ENCODE measurements at places on chromosomes 13 and 19. TPM values are rescaled to one million over a fixed set of nuclear protein-coding genes. Genes with fewer than 3 reads are reported as not detected.
A peak's percentile ranks its signal among the peaks of the same experiment; 100 is the strongest.

DNA sequence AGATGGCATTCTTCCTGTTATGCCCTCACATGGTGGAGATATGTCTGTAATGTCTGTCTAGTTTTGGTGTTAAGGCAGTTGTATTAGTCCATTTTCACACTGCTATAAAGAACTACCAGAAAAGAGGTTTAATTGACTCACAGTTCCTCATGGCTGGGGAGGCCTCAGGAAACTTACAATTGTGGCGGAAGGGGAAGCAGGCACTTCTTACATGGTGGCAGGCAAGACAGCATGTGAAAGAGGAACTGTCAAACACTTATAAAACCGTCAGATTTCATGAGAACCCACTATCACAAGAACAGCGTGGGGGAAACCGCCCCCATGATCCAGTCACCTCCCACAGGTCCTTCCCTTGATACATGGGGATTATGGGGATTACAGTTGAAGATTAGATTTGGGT lies 3.2 kb downstream of the ZNF441 start:
- H3K27me3 ChIP-seq, result peaks cover 1% of the 10 kb centered on the region
- H3K36me3 ChIP-seq, result peaks cover 26% of the 10 kb centered on the region
- H3K4me1 ChIP-seq, result peaks cover 13% of the 10 kb centered on the region
- H3K4me3 ChIP-seq, result peak overlapping the region; percentile 28
- H3K27ac ChIP-seq, result no peak overlapping the region
- no peak for DNase-seq

DNA sequence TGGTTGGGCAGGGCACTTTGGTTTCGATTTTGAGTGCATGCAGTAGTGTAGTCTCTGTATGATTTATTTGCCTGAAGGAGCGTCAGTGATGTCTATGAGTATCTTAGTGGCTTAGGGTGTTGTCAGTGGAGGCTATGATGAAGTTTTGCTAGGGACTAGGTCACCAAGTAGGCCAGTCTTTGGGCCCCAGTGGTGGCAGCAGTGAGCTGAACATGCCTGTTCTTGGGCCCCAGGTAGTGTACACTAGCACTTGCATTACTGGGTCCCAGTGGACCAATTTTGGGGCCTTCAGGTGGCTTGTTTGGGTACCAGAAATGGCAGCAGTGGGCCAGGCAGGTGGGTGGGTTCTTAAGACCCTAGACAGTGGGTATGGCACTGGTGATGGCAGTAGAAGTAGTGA lies 598.7 kb upstream of the SPRY2 start:
- H3K27me3 ChIP-seq, result no peaks in the 10 kb centered on the region
- no peaks in the 10 kb centered on the region for H3K36me3 ChIP-seq
- no peak for DNase-seq
- H3K27ac ChIP-seq, result no peak overlapping the region

The NCCRP1 gene
- 22.6 TPM for total RNA-seq

The KCTD4 gene
- not detected for total RNA-seq

The UBL5 gene
- total RNA-seq, result 362 TPM

DNA sequence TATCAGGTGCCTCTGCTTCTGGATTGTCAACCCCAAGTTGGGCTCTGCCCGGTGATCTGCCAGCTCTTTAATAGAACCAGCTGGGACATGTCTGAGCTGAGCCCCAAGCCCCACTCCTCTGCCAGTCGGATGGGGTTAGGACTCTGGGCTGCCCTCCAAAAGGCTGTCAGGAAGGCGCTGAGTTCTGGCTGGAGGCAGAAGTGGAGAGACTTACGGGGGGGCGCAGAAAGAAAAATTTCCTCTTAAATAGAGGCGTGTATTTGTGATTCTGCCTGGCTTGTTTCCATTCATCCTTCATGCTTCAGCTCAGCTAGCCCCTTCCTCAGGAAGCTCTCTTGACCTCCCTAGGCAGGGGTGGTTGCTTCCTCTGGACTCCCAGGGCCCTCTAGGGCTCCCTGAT lies 985 bp upstream of the KCNK6 start:
- H3K36me3 ChIP-seq, result peaks cover 5% of the 10 kb centered on the region
- peak overlapping the region; percentile 21 for H3K27ac ChIP-seq
- H3K4me1 ChIP-seq, result peaks cover 3% of the 10 kb centered on the region
- H3K4me3 ChIP-seq, result peak overlapping the region; percentile 84
- peaks cover 56% of the 10 kb centered on the region for H3K27me3 ChIP-seq
- DNase-seq, result no peak

DNA sequence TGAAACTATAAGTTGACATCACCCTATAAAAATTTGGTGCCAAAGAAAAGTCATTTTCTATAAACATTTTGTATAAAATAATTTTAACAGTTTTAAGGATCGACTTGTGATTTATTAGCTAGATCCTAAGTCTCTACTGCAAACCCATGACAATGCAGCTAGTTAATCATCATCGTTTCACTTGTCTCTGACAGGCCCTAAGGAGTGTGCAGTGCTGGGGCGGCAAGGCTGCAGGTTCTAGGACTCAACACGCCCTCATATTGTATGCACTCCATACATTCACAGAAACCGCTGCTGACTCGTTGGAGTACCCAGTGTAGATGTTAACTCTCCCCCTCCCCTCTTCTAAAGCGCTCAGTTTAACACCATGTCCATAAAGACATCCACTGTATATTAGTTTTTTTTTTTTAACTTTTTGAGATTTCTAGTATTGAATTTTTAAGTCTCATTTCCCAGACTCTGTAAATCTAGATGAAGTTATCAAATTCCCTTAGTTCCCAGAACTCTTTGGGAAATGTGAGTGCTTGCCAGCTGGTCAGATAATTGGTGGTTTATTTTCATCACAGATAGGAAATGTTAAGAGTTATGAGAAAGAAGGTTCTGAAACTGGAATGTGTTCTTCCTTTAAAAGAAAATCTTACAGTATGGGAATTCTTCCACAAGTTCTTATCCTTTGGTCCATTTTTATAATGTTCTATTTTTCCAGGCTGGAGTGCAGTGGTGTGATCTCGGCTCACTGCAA lies 162.8 kb upstream of the RNF113B start:
- H3K27ac ChIP-seq, result no peak overlapping the region
- no peak overlapping the region for H3K4me3 ChIP-seq
- H3K27me3 ChIP-seq, result no peaks in the 10 kb centered on the region
- peaks cover 35% of the 10 kb centered on the region for H3K36me3 ChIP-seq
- DNase-seq, result no peak
- H3K4me1 ChIP-seq, result peaks cover 26% of the 10 kb centered on the region

GRCh38 chr19:35247526-35248309 lies 1.1 kb upstream of the LSR start:
- no peaks in the 10 kb centered on the region for H3K36me3 ChIP-seq
- DNase-seq, result peak; percentile 88
- peaks cover 13% of the 10 kb centered on the region for H3K4me1 ChIP-seq
- H3K27ac ChIP-seq, result peak overlapping the region; percentile 98

DNA sequence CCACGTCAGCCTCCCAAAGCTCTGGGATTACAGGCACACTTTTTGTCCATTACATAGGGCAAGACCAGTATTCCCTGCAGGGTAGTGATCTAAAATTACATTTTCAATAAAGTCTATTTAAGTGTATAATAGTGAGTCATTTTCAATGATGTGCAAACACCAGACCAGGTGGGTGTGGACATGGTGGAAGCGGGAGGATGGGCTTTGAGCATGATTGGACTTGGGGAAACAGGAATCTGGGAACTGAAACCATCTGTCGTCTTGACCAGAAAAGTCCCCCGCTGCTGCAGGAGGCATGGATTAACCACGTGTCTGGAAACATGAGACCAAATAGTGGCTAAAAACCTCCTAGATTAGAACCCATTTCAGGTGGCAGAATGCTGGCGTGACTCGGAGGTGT lies 4.9 kb downstream of the FXYD3 start:
- DNase-seq, result no peak
- peak overlapping the region; percentile 23 for H3K27ac ChIP-seq
- peaks cover 45% of the 10 kb centered on the region for H3K4me1 ChIP-seq
- H3K4me3 ChIP-seq, result no peak overlapping the region
- no peaks in the 10 kb centered on the region for H3K36me3 ChIP-seq

DNA sequence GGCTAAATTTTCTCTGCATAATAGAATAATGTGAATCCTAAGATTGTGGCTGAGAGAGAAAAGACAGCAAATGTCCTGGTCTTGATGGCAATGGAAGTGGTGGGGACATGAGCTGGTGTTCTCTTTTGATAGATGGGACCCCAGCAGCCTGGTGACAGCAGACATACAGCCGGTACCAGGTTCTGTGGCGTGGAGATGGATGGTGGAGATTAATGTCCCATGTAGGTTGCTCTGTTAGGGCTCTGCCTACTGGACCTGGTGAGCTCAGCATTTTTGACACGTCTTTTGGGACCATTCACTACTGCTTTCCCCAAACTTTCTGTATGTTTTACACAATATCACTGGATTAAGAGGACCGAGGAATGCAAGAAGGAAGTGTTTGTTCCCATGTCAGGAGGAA lies 8.2 kb upstream of the SIGLEC14 start:
- H3K27ac ChIP-seq, result no peak overlapping the region
- peaks cover 23% of the 10 kb centered on the region for H3K27me3 ChIP-seq
- no peak for DNase-seq

GRCh38 chr19:2711172-2711874 lies 8.8 kb upstream of the GNG7 start:
- no peaks in the 10 kb centered on the region for H3K4me1 ChIP-seq
- no peak overlapping the region for H3K27ac ChIP-seq
- peaks cover 6% of the 10 kb centered on the region for H3K36me3 ChIP-seq
- H3K4me3 ChIP-seq, result no peak overlapping the region
- H3K27me3 ChIP-seq, result peaks cover 15% of the 10 kb centered on the region
- DNase-seq, result no peak

The ITGBL1 gene
- total RNA-seq, result 0.14 TPM

GRCh38 chr13:51453207-51453958 lies 547 bp upstream of the INTS6 start:
- H3K36me3 ChIP-seq, result peaks cover 35% of the 10 kb centered on the region
- DNase-seq, result no peak
- peaks cover 4% of the 10 kb centered on the region for H3K27me3 ChIP-seq
- peak overlapping the region; percentile 99 for H3K27ac ChIP-seq
- H3K4me3 ChIP-seq, result peak overlapping the region; percentile 97
- H3K4me1 ChIP-seq, result peaks cover 10% of the 10 kb centered on the region

DNA sequence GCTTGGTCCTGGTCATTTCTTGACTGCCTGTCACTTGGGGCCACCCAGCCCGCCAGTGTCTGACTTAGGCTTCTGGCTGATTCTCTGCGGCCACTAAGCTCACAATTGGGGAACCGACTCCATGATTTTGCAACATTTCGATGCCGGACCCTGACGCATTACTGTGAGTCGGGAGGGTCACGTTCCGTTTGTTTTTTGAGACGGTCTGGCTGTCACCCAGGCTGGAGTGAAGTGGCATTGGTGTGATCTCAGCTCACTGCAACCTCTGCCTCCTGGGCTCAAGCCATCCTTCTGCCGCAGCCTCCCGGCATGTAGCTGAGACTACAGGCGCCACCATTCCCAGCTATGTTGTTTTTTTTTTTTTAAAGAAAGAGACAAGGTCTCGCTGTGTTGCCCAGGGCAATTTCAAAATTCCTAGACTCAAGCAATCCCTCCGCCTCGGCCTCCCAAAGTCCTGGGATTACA lies 3.2 kb upstream of the ADAT3 start:
- no peak overlapping the region for H3K27ac ChIP-seq
- peaks cover 18% of the 10 kb centered on the region for H3K4me1 ChIP-seq
- peaks cover 4% of the 10 kb centered on the region for H3K36me3 ChIP-seq
- no peak overlapping the region for H3K4me3 ChIP-seq
- H3K27me3 ChIP-seq, result no peaks in the 10 kb centered on the region

The ELANE gene
- not detected for total RNA-seq

- no peak overlapping the region for H3K27ac ChIP-seq
- H3K27me3 ChIP-seq, result no peaks in the 10 kb centered on the region
- no peak overlapping the region for H3K4me3 ChIP-seq
- H3K4me1 ChIP-seq, result no peaks in the 10 kb centered on the region
- no peak for DNase-seq
Observed at GRCh38 chr13:110484290-110485048, 77.1 kb downstream of the RAB20 start.

- DNase-seq, result no peak
- H3K27ac ChIP-seq, result no peak overlapping the region
- H3K36me3 ChIP-seq, result no peaks in the 10 kb centered on the region
- H3K27me3 ChIP-seq, result no peaks in the 10 kb centered on the region
- H3K4me1 ChIP-seq, result no peaks in the 10 kb centered on the region
Observed at GRCh38 chr19:53808710-53809125, 15.4 kb downstream of the NLRP12 start.

DNA sequence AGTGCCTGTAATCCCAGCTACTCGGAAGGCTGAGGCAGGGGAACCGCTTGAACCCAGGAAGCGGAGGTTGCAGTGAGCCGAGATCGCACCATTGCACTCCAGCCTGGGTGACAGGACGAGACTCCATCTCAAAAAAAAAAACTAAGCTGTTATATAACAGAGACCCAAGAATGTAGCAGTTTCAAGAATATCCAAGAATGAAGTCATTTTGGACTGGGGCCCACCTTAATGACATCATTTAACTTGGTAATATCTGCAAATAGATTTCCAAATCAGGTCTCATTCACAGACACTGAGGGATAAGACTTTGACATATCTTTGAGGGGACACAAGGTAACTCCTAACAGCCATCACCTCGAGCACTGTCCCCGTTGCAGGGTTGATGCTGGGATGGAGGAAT lies 36.5 kb upstream of the MRI1 start:
- peaks cover 4% of the 10 kb centered on the region for H3K4me1 ChIP-seq
- no peak for DNase-seq
- no peaks in the 10 kb centered on the region for H3K36me3 ChIP-seq
- H3K4me3 ChIP-seq, result no peak overlapping the region

DNA sequence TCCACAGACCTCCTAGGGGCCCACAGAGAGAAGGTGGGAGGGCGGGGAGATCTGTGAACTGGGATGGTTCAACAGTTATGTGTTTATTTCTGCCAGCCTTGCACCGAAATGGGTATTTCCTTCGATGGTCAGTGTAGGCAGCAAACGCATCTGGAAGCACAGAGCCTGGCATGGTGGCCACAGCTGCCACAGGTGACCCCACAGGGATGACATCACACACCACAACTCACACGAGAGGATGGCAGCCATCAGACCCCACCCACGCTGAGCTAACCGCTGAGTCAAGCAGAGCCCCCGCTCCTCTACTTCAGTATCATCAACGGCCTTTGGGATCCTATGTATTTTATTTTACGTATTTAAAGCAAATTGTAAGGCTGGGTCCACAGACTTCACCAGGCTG lies 37.4 kb downstream of the NAXD start:
- H3K27ac ChIP-seq, result no peak overlapping the region
- no peak overlapping the region for H3K4me3 ChIP-seq
- H3K27me3 ChIP-seq, result no peaks in the 10 kb centered on the region
- peaks cover 22% of the 10 kb centered on the region for H3K36me3 ChIP-seq
- H3K4me1 ChIP-seq, result no peaks in the 10 kb centered on the region

DNA sequence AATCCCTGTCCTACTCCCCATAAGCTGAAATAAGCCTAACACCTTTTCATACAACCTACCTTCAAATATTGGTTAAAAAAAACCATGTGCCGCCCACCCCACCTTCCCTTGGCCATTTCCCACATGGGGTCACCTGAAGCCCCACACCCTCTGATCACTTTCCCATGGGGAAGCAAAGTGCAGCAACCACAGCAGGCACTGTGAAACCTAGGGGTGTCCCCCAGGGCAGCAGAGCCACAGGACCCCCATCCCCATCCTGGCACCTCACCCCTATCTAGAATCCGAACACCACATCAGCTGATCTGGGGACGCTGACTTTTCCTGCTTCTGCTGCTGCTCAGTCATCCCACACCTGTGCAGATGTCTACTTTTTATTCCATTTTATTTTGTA lies 19.9 kb downstream of the CEACAM21 start:
- no peaks in the 10 kb centered on the region for H3K4me1 ChIP-seq
- H3K27me3 ChIP-seq, result peaks cover 10% of the 10 kb centered on the region
- H3K36me3 ChIP-seq, result no peaks in the 10 kb centered on the region
- DNase-seq, result no peak
- no peak overlapping the region for H3K4me3 ChIP-seq

Data from type B pancreatic cell (in vitro differentiated cells).